SK-N-SH (cell line): ENCODE measurements at places on chromosomes 5 and 9.

DNA sequence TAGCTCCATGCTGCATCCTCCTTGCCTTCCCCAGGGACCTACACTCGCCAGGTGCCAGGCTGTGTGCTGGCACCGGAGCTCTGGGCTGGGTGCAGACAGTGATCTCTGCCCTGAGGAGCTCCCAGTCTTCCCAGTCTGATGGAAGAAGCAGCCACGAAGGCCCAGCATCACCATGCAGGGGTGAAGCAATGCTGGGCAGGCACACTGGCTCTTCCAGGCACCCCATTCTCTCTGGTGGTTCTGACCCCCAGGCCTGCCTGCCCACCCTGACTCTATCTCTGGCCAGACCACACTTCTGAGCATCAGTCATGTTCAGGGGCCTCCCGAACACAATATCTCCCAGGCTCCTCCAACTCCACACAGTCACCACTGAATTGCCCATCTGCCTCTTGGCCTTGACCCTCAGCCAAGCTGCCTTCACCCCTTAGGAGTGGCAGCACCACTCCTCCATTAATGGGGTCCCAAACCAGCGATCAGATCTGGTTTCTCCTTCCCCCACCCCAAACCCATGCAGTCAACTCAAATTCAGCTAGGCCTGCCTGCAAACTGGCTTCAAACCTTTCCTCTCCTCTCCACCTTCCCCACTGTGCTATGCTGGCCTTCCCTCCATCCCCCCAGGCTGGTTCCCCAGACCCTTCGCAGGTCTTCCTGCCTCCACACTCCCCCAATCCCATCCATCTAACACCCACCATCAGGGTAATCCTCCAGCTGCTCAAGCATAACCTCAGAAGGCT lies 102.7 kb upstream of the MVB12B start:
- no peak for DNase-seq

DNA sequence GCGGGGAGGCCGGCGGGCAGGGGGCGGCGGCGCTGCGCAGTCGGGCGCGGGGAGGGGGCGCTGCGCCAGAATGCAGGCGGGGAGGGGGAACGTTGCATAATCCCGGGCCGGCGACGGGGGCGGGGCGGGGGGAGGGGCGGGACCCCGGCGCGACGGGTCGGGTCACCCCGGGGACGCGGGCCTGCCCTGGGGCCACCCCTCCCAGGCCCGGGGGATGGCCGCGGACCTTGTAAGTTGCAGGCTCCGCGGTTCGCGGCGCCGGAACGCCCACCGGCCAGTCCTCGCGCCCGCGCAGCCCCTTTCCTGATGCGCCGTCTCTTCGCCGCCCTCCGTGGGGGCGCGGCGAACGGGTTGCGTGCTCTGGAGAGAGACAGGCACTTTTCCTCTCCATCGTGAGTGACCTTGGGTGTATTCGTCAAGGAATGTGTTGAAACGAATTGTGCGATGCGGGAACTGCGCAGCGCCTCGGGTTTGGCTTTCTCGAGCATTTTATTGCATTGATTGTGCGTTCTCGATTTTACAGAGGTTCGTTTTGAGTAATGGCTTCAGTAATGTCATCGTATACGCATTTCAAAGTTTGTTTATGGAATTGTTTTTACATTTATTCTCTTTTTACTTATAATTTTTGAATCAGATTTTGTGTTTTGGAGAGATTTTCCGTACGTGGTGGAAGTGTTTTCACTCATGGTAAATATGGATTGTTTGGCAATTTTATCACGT lies 802 bp downstream of the SPIN1 start:
- peak; percentile 91 for DNase-seq

- DNase-seq: no peak
Observed at GRCh38 chr9:8734760-8735159, 935.2 kb upstream of the DMAC1 start.

- DNase-seq: no peak
Observed at GRCh38 chr9:25225938-25226760, 452.1 kb downstream of the TUSC1 start.

- DNase-seq: no peak
Observed at GRCh38 chr5:143084407-143084806, 314.2 kb downstream of the ARHGAP26 start.

- DNase-seq: peak; percentile 48
Observed at GRCh38 chr9:115593587-115594091, 475.7 kb upstream of the TNC start.

DNA sequence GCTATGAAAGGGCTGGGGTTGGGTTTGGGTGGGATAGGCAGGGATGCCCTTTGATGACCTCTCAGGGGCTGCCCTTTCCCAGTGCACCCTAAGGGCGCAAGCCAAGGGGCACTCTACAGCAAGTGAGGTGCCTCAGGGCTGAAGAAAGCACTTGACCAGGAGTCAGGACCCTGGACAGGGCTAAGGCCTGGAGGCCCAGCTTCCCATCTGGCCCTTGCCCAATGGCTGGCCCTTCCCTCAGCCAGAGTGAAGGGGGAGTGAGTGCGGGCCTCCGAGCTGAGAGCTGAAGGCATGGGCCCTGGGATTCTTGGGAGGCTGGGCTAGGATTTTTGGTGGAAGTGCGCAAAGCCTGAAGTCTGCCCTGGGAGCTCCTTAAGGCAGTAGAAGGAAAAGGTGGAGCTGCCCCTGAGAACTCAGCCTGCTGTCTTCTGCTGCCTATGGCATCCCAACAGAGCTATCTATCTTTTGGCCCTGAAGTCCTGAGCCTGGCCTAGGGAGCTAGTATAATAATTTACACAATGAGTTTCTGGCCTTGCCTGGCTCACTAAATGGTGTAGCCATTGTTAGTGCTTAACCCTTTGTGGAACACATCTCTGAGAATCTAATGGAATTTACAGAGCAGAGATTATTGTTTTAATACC lies 16.4 kb downstream of the JADE2 start:
- no peak for DNase-seq
